ENCODE measurements at places on chromosomes 11 and 22.

- DNase-seq, result no peak
Measured at GRCh38 chr11:83827520-83827919, 541.4 kb upstream of the CCDC90B start.

GRCh38 chr11:64144587-64145472 is 21.1 kb downstream of the MACROD1 start:
- no peak for DNase-seq

DNA sequence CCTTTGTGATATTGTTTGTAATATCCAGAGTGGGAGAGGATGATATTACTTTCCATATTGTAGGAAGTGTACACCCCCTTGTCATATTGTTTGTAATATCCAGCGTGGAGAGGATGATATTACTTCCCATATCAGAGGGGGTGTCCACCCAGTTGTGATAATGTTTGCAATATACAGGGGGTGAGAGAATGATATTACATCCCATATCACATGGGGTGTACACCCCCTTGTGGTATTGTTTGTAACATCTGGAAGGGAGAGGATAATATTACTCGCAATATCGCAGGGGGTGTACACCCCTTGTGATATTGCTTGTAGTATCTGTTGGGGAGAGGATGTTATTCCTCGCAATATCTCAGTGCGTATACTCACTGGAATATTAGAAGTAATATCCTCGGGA is 61.5 kb downstream of the PRSS23 start:
- no peak for DNase-seq

- DNase-seq, result no peak
Measured at GRCh38 chr11:73040046-73040445, 102.1 kb downstream of the FCHSD2 start.

GRCh38 chr22:48804811-48805301 is 1022.8 kb downstream of the BRD1 start:
- DNase-seq, result no peak

DNA sequence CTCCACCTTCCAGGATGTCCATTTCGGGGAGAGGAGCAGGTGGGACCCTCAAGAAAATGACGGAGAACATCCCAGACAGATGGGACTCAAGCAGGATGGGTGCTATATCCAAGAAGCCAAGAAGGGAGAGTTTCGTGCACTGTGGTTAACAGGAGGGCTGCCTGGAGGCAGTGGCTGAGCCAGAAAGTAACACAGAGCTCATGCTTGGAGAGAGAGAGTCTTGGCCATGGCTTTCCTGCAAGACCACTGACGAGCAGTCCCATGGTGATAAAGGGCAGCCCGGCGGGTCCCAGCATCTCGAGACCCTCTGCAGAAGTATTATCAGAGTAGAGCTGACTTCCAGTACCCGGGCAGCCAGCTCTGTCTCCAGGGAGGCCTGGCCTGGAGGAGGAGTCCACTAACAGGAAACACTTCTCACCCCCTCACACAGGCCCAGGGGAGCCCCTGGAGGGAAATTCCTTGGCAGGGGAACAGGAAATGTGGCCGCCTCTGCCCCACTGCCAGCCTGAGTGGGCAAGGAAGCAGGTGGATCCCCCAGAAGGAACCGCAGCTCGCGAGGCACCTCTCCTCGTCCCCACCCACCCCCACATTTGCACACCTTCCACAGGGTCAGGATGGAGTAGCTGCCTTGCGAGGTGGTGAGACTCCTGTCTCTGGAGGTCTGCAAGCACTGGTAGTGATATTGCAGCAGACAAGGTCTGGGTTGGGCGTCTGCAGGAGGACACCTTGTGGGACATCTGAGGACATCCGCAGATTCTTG is 32.2 kb downstream of the CYTH4 start:
- peak; percentile 79 for DNase-seq

DNA sequence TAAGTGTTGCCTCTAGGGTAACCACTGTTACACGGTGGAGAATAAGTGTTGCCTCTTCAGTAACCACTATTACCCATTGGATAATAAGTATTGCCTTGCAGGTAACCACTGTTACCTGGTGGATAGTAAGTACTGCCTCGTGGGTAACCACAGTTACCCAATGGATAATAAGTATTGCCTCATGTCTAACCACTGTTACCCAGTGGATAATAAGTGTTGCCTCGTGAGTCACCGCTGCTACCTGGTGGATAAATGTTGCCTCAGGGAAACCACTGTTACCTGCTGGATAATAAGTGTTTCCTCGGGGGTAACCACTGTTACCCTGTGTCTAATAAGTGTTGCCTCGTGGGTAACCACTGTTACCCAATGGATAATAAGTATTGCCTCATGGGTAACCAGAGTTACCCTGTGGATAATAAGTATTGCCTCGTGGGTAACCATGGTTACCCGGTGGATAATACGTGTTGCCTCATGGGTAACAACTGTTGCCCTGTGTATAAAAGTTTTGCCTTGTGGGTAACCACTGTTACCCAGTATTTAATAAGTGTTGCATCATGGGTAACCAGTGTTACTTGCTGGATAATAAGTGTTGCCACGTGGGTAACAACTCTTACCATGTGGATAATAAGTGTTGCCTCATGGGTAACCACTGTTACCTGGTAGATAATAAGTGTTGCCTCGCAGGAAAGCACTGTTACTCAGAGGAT is 12.3 kb upstream of the NXPE4 start:
- no peak for DNase-seq

- DNase-seq, result peak; percentile 12
Measured at GRCh38 chr11:19311308-19312030, 70.7 kb upstream of the E2F8 start.

GRCh38 chr11:6321961-6322362 is 1.7 kb upstream of the CAVIN3 start:
- DNase-seq, result no peak

DNA sequence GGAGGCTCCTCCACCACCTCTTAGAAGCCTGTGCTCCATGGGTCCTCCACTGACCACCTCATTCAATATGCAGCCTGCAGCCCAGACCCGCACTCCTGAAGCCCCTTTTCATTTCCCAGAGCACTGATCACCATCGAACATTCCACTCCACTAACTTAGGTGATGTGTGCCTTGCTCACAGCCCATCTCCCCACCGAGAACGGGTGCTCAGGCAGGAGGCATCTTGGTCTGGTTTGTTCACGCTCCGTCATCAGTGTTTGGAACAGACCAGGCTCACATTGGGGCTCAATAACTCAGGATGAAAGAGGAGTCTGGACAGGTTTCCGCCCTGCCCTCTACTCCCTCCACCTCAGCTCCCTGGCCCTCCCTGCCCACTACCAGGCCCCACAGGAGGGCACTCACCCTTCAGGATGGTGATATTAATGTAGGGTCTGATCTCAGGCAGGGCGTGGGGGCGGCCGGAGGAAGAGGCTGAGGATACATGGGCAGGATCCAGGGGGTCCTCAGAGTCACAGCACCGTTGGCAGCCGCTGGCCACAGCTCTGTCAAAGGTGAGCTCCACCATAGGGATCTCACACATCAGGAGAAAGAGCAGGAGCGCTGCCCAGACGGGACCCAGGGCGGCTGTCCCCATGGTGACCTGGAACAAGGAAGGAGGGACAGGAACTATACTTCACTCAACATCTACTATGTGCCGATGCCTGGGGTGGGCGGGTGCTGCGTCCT is 3.1 kb downstream of the C1QTNF6 start:
- DNase-seq, result no peak

- DNase-seq, result no peak
Measured at GRCh38 chr11:58192229-58192628, 3.4 kb downstream of the OR9Q2 start.

GRCh38 chr11:64246871-64247728 is at the start of gene PPP1R14B:
TSS of gene PPP1R14B (minus strand) at chr11:64246943. CDS start at chr11:64246673, 270 bp downstream.
- DNase-seq, result peak; percentile 79

DNA sequence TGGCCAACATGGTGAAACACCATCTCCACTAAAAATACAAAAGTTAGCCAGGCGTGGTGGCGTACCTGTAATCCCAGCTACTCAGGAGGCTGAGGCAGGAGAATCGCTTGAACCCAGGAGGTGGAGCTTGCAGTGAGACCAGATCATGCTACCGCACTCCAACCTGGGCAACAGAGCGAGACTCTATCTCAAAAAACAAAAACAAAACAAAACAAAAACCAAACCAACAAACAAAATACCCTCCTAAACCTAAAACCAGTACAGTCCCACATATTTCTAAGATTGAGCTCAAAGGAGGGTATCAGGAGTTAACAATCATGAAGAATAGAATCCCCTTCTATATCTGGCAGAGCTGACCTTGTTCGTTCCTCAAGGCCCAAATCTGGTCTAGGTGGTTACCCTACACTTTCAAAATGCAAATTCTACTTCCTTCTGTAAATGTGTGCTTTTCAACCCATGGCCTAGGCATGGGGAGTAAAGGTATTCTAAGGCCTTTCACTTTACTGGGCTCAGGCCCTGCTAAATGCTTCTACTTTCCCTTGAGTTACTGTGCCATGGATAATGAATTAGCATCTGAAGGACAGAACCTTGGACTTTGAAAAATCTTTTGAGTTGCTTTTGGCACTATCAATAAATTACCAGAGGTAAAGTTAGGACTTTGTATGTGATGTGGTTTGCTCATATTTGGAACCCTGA is 10.4 kb upstream of the PPP2R1B start:
- DNase-seq, result no peak

GRCh38 chr22:50731811-50732624 is 6.0 kb upstream of the ACR start:
- no peak for DNase-seq

- no peak for DNase-seq
Measured at GRCh38 chr11:119539583-119539982, 116.6 kb upstream of the THY1 start.

DNA sequence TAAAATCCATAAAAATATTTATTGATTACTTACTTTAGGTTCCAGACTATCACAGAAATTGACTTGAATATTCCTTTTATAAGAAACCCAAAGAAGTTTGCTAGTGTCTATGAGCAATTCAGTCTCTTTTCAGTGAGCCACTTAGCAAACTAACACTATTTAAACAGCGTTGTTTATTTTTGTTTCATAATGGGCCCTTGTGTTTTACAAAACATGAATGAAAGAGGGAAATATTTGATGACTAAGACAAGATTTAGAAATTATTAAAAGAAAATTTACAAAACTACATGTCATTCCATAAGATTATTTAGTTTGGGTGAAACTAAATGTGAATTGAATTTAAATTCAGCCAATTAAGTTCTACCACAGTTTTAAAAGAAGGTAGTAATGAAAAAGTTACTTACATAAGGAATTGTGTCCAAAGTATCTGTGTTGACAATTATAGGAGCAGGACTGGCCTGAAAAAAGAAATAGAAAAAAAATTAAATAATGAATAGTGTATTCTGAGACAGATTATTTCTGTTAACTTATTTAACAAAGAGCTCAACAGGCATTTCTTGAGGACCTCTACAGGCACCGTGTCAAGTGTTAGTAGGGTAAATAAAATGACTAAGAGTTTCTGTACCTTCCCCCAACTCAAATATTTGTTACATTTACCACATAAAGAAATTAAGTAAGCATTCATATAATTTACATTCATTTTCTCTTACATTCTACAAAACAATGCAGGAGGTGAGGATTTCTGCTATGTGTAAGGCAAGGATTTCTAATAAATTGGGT is 964.9 kb upstream of the CCDC90B start:
- no peak for DNase-seq

GRCh38 chr11:8354622-8355415 is 91.1 kb upstream of the LMO1 start:
- no peak for DNase-seq

- DNase-seq, result no peak
Measured at GRCh38 chr22:36744791-36745190, 31.1 kb downstream of the IFT27 start.

All from inflammatory macrophage treated with lipopolysaccharide for 1 hour (primary cell).